ENCODE measurements at places on chromosomes 5 and 9. TPM values are rescaled to one million over a fixed set of nuclear protein-coding genes. Genes with fewer than 3 reads are reported as not detected.

- H3K36me3 ChIP-seq = peaks cover 69% of the 10 kb centered on the region
- no peaks in the 10 kb centered on the region for H3K27me3 ChIP-seq
- no peak overlapping the region for H3K4me3 ChIP-seq
- peak; percentile 12 for DNase-seq
- peak overlapping the region; percentile 4 for H3K27ac ChIP-seq
These were observed 48.2 kb downstream of the CDK5RAP2 start for GRCh38 chr9:120531683-120532300.

Gene MELK
- 8.6 TPM for polyA plus RNA-seq

GRCh38 chr9:23596913-23597634, 229.0 kb downstream of the ELAVL2 start:
- no peak overlapping the region for H3K4me3 ChIP-seq
- H3K27me3 ChIP-seq = no peaks in the 10 kb centered on the region
- DNase-seq = no peak
- H3K4me1 ChIP-seq = no peaks in the 10 kb centered on the region

- no peak overlapping the region for H3K27ac ChIP-seq
- H3K4me3 ChIP-seq = no peak overlapping the region
- DNase-seq = no peak
- no peaks in the 10 kb centered on the region for H3K4me1 ChIP-seq
- no peaks in the 10 kb centered on the region for H3K36me3 ChIP-seq
- peaks cover 26% of the 10 kb centered on the region for H3K27me3 ChIP-seq
These were observed 24.7 kb downstream of the LHX6 start for GRCh38 chr9:122204055-122204454.

Gene MAMDC4
- 772 TPM for polyA plus RNA-seq

- no peaks in the 10 kb centered on the region for H3K4me1 ChIP-seq
- peaks cover 35% of the 10 kb centered on the region for H3K27me3 ChIP-seq
- H3K4me3 ChIP-seq = no peak overlapping the region
- no peak overlapping the region for H3K27ac ChIP-seq
- DNase-seq = no peak
- H3K36me3 ChIP-seq = no peaks in the 10 kb centered on the region
These were observed 16.3 kb upstream of the OLFM1 start for GRCh38 chr9:135070964-135071735.

- H3K27ac ChIP-seq = no peak overlapping the region
- no peaks in the 10 kb centered on the region for H3K36me3 ChIP-seq
- H3K4me3 ChIP-seq = no peak overlapping the region
These were observed 461.4 kb downstream of the SPATA31D1 start for GRCh38 chr9:82449986-82450385.
